GDM1 (cell line): ENCODE measurements at places on chromosomes 3 and 15.
A peak's percentile ranks its signal among the peaks of the same experiment; 100 is the strongest.

GRCh38 chr3:186425788-186426730 is 64.0 kb upstream of the DGKG start:
- no peak for DNase-seq

DNA sequence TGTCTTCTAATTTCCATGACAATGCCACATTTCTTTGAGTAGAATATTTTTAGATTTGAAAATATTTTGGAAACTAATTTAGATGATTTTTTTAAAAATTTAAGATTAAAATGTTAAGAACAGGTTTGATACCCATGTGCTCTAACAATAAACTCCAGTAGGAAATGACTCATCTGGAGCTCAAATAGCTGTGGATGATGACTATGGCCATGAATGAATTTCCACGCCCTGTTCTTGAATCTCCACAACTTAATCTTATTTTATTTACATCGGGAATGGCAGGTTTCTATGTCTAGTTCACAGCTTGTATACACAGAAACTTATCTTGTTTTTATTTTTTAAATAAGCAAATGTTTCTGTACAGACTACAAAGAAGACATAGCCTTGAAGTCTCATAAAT is 726.8 kb downstream of the NAALADL2 start:
- no peak for DNase-seq

DNA sequence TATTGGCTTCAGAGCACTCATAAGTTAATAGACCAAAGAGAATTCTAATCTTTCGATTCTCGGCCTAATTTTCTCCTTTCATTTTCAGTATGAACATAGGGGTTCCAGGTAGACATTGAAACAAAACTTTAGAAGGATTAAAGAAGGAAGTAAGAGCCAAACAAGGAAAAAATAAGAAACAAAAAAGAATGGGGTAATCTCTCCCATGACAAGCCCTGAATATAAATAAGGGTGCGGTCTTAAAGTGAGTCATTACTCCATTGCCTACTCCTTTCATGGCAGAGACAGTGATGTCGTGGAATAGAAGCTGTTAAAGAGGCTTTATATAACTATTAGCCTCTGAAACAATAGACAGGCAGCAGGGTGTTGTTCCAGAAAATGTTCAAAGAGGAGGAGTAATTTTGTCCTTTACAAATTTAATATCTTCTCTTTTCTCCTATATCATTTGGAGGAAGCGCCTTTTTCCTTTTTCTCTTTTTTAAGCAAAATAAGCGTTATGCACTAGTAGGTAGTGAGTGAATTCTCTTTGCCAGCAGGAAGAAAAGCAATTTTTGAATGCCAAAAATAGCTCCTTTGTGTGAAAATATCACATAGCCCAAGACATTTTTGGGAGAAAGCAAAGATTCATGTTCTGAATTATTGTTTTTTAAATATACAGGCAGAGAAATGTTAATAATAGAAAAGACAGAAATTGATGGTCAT is 607.9 kb upstream of the KCNMB2 start:
- DNase-seq: no peak

- no peak for DNase-seq
These were observed 271.7 kb downstream of the PDZRN3 start for GRCh38 chr3:73352841-73353645.

DNA sequence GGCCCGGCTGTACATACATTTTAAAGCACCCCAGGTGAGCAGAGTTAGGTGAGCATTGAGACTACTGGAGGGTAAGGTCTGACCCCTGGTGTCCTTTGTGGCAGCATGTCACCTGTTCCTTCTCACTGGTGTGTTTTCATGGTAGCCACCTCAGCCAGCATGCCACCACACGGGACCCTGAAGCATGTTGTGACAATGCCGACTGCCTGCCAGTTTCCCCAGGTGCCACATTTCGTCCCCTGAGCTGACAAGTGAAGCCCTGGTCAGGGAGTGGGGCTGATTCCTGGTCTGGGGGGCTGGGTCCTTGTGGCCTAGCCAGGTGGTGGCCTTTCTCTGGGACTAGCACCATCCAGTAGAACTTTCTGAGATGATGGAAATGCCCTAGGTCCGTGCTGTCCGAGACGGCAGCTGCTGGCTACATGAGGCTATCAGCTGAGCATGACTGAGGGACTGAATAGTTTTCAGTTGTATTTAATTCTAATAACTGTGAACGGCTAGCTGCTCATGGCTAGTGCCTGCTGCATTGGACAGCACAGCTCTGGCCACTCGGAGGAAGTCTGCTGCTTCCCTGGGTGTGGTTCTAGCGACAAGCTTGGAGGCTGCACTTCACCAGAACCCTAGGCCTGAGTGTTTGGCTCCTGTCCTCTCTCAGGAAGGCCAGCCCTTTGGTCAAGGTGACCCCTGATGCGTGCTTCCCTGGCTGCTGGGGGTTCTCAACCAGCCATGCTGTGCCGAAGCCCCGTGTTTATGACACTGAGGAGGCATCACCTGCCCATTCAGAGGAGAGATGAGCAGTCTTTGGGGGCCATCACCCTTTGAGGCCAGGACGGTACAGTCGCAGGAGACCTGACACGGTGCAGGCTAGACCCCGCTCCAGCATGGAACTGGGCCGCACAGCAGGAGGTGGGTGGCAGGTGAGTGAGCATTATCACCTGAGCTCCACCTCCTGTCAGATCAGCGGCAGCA is 3.9 kb downstream of the C3orf22 start:
- no peak for DNase-seq

GRCh38 chr3:42190701-42191442 is 75.1 kb downstream of the CCK start:
- DNase-seq: peak; percentile 46

GRCh38 chr3:39349080-39349479 is 19.6 kb downstream of the CCR8 start:
- DNase-seq: no peak

- DNase-seq: no peak
These were observed 41.6 kb downstream of the FBXL2 start for GRCh38 chr3:33318710-33319380.

DNA sequence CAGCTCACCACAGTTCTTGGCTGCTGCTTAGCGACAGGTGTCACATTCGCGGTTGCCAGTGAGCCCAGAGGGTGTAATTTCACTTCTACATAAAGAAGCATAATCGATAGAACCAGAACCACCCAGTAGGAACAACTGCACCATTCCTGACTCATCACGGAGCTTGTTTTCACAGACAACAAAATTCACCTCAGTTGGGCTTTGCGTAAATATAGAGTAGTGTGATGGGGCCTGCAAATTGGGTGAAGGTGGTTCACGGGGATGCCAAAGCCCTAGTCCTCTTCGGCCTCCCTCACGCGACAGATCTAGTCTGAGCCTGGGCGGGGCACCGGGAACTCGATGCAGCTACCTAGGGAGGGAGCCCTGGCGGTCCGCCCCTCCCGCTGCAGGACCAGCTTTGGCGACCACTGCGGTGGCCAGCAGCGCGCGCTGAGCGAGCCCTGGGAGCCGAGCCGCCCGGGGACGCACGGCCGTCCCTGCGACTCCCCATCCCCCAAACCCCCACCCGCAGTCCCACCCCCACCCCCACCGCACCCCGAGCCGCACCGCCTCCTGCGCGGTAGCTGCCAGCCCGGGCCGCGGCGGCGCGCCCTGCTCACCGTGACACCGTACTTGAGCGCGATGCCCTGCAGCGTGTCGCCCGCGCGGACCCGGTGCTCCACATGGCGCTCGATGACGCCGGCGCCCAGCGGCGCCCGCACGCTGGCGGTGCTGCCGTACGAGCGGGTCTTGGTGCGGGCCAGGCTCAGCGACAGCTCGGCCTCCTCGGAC is 519 bp downstream of the LYSMD2 start:
- DNase-seq: no peak

GRCh38 chr3:39103791-39104552 is 3.5 kb downstream of the GORASP1 start:
- no peak for DNase-seq
